ENCODE measurements at places on chromosomes 7 and 10.
A peak's percentile ranks its signal among the peaks of the same experiment; 100 is the strongest.

GRCh38 chr10:132554991-132555647, 17.5 kb downstream of the INPP5A start:
- no peak for DNase-seq

DNA sequence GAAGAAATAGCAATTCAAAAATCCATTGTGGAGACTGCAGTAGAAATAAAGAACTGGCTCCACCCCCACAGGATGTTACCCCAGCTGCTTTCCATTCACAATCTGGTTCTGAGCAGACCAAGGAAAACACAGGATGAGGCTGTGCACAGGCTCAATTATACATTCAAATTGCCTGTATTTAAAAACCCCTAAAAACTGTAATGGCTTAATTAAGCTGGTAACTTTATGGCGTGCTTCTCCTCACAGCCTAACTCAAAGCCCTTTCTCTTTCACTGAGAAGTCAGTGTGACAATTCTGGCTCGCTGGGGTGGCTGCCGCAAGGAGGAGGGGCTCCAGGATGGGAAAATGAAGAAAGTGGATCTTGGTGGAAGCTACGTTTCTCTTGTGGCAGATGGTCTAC, 1191.1 kb downstream of the SORCS1 start:
- no peak for DNase-seq

- no peak for DNase-seq
These were observed 253.7 kb downstream of the DYNC1I1 start for GRCh38 chr7:96026010-96026409.

DNA sequence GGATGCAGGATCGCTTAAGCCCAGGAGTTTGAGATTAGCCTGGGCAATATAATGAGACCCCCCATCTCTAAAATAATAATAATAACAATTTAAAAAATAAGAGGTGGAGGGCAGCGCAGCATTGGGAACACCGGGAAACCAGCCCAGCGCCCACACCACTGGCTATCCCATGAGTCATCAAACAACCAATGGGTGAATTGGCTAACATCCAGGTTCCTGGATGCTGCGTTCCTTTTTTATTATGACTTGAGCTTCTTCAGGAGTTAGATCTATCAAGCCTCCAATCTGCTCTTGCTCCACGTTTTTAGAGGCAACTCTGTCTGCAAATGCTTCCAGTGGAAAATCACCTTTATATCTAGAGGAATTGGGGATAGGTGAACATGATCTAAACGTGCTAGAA, 10.0 kb upstream of the LRRC4 start:
- DNase-seq = no peak

DNA sequence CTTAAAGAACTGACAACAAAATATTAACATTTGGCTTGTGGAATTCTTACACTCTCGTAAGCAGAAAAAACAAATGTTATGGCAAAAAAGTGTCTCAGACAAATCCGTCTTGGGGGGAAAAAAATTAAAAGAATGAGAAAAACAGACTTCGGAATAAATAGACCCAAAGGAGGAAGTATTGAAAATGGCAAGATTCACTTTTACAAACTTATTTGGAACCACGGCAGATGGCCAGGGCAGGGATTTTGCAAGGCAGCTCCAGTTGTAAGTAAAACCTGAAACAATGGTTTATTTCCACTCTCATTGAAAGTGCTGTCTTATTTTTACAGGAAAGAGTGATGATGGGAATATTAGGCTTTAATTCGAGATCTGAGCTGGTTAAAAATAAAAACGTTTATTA, 1.5 kb upstream of the ZNF438 start:
- no peak for DNase-seq

DNA sequence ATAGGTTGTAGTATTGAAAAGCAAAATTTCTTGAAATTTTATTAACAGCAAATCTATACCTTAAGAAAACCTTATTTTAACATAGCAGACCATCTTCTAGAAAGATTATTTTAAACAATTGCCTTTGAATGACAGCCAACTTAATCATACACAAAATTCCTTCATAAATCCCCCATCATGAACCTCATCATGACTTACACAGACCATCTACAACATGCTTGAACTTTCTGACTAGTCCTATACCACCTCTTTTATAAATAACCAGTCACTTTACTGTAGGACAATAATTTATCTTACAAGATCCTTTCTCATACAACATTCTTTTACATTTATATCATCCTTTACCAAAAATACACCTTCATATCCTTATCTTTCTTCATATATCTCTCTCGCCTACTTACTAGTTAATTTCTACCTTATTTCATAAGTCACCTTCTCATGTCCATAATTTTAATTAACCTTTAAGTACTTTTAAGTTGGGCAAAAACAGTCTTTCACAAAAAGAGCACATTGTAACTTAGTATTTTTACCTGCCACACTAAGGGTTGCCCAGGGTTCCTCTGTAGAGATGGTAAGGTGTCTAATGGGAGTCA, 16.6 kb upstream of the PTN start:
- no peak for DNase-seq

GRCh38 chr7:78939669-78940068, 513.8 kb downstream of the MAGI2 start:
- DNase-seq = no peak

DNA sequence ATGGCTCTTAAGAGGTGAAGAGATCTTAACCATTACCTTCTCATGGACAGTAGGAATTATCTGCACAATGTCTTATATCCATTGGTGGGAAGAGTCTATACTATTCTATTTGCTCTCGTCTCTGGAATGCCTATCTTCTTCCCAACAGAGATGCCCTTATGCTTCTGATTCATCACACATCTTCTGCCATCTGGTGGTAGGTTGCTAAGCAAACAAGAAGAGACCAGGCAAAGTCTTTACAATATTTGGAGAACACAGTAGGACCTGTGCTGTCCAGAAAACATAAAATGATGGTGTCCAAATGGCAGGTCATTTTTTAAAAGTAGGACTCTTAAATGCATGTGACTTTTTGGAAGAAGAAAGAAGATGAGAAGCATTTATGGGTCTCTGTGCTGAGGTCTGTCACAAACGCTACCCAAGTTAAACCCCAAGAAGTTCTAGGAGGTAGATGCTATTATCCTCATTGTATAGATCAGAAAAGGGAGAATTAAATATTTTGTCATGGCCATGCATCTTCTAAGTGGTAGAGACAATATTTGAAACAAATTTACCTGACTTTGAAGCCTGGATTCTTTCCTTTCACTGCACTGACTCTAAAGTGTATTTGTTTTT, 67.8 kb upstream of the NXPH1 start:
- peak; percentile 35 for DNase-seq
